Kidney (tissue), 22 donors: ENCODE measurements at places on chromosomes 3 and 15. TPM values are rescaled to one million over a fixed set of nuclear protein-coding genes. Genes with fewer than 3 reads are reported as not detected.

The FRMD5 gene
- polyA plus RNA-seq: 0.32 TPM

The LMAN1L gene
- not detected for polyA plus RNA-seq

The STAC gene
- polyA plus RNA-seq: 3.2 TPM

The ANKRD63 gene
- polyA plus RNA-seq: not detected

The SLC7A14 gene
- polyA plus RNA-seq: 0.04 TPM

- H3K27me3 ChIP-seq: no peaks in the 10 kb centered on the region
- no peaks in the 10 kb centered on the region for H3K4me1 ChIP-seq
- no peak for DNase-seq
- H3K27ac ChIP-seq: no peak overlapping the region
- H3K4me3 ChIP-seq: no peak overlapping the region
- no peaks in the 10 kb centered on the region for H3K36me3 ChIP-seq
These were observed 400.2 kb downstream of the CNTN3 start for GRCh38 chr3:74214286-74214685.

GRCh38 chr15:100193277-100193860 is 148.4 kb downstream of the ADAMTS17 start:
- H3K4me1 ChIP-seq: no peaks in the 10 kb centered on the region
- H3K27ac ChIP-seq: no peak overlapping the region
- H3K36me3 ChIP-seq: no peaks in the 10 kb centered on the region
- H3K4me3 ChIP-seq: no peak overlapping the region
- no peak for DNase-seq

GRCh38 chr3:128307781-128308469 is 154.6 kb downstream of the EEFSEC start:
- H3K36me3 ChIP-seq: no peaks in the 10 kb centered on the region
- H3K4me1 ChIP-seq: no peaks in the 10 kb centered on the region
- DNase-seq: no peak
- no peak overlapping the region for H3K4me3 ChIP-seq

- no peaks in the 10 kb centered on the region for H3K4me1 ChIP-seq
- H3K4me3 ChIP-seq: no peak overlapping the region
- H3K36me3 ChIP-seq: no peaks in the 10 kb centered on the region
- no peaks in the 10 kb centered on the region for H3K27me3 ChIP-seq
These were observed 42.2 kb downstream of the AKAP13 start for GRCh38 chr15:85422607-85423006.
